ENCODE measurements at places on chromosomes 12 and 14.

- peak; percentile 67 for DNase-seq
Observed at GRCh38 chr12:76455582-76456345, 103.8 kb downstream of the OSBPL8 start.

DNA sequence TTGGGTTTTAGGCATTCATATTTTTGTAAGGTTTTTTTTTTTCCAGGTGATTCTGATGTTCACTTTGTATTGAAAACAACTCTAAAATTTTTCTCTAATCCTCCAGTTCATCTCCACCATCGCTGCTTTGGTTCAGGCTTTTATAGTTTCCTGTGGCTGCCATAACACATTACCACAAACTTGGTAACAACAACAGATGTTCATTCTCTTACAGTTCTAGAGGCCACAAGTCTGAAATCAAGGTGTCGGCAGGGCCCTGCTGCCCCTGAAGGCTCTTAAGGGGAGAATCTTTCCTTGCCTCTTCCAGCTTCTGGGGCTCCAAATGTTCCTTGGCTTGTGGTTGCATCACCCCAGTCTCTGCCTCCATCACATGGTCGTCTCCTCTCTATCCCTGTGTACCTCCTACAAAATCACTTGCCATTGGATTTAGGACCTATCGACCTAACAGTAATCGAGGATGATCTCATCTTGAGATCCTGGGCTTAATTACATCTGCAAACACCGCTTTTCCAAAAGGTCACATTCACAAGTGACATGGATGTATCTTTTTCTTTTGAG is 55.2 kb downstream of the PELI2 start:
- DNase-seq = no peak

- no peak for DNase-seq
Observed at GRCh38 chr14:75859746-75860145, 122.0 kb downstream of the TGFB3 start.

DNA sequence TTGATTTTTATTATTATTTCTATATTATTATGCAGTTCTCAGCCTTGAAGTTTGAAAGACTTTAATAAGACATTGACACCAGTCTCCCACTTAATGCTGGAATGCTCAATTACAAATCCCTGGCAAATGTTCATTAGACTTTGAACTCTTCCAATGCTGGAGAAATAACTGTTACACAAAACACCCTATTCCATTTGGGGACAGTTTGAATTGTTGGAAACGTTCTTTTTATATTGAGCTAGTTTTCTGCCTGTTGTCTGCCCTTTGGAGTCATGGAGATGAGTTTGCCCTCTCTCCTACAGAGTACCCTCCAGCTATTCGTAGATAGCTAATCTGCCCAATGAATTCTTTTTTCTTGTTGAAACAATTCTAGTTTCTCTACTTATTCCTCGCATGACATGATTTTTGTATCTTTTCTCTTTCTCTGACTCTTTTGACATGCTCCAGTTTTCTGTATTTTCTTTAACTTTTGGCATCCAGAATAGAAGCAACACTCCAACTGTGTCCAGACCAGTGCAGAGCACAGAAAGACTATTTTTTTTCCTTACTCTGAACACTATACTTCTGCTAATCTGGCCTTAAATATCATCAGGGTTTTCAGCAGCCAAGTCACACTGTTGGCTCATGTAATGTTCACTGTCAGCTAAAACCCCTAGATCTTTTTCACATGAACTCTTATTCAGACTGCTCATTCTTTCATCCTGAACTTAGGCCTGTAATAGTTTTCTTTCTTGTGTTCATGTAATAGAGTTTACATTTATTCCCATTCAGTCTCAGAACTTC is 379.3 kb downstream of the RAD51B start:
- DNase-seq = no peak

DNA sequence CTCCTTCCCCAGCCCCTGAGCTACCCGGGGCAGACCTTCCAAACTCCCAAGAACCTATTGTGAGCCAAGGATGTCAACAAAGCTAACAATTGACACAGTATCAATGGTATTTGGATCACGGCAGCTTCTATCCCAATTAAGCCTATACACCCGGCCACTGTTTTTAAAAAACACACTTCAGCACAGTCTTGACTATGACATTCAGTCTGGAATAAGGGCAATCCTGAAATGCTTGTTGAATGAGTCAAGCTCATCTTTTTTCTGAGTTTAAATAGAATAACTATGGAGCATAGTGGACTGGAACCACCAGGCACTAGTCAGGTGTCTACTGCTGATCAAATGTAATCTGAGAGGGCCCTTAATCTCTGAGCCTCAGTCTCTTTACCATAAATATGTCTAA is 5.7 kb downstream of the DENND5B start:
- DNase-seq = no peak

DNA sequence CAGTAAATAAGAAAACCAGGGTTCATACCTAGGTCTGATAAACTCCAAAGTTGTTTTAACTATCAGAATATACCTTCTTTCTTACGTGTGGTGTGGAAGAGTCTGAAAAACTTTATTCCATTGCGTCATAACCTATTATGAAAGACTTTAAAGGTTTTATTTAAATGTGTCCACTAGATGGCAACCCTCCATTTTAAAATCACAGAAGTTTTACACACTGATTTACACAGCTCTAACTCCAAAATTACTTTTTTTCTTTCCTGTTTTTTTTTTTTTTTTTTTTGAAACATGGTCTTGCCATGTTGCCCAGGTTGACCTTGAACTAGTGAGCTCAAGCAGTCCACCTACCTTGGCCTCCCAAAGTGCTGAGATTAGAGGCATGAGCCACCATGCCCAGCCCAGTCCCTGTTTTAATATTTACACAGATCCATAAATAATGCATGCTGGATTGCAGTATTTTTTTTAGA is 17.3 kb upstream of the TMPRSS12 start:
- DNase-seq = no peak

DNA sequence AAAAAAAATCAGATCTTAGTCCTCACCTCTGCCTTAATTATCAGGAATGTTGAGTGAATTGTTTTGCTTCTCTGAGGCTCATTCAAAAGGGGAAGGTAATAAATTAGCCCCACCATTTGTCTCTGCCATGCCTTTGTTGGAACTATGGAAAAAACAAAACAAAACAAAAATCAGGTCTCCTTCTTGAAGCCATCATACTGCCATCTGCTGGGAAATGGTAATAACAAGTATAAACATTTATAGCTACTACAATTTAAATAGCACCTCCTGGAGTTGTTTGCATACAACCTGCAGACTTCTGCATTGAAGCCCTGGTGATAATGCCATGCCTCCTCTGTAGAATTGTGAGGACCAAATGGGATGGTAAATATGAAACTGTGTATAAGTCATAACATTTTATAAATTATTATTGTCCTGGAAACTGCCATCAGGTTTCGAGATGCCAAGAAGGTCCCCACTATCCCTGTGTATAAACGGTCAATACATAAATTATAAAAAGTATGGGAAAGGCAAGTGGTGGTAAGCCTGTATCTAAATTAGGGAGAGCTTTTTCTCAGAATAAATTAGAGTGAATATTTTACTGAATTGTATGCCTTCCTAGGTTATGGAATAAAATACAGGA is 87.2 kb upstream of the FGD4 start:
- DNase-seq = no peak

- no peak for DNase-seq
Observed at GRCh38 chr12:87661786-87662377, 367.3 kb downstream of the C12orf50 start.

- no peak for DNase-seq
Observed at GRCh38 chr14:92955381-92955780, 32.4 kb downstream of the CHGA start.

GRCh38 chr12:124853781-124854636 is 9.7 kb downstream of the SCARB1 start:
- DNase-seq = no peak

DNA sequence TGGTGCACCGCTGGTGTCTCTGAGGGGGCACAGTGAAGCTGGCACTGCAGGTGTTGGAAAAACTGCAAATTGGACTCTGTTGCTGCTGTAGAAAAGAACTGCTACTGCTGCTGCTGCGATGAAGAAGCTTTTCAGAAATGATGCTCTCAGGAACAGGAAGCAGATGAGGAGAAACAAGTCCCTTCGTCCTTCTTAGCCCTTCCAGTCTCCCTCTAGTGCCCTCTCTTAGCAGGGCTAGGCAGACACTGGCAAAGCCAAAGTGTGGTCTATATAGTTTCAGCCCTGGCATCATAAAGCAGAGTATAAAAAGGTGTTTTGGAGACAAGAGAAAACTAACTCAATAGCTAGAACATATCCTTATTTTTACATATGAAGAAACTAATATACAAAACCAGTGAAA is 174.5 kb downstream of the MYRFL start:
- no peak for DNase-seq

DNA sequence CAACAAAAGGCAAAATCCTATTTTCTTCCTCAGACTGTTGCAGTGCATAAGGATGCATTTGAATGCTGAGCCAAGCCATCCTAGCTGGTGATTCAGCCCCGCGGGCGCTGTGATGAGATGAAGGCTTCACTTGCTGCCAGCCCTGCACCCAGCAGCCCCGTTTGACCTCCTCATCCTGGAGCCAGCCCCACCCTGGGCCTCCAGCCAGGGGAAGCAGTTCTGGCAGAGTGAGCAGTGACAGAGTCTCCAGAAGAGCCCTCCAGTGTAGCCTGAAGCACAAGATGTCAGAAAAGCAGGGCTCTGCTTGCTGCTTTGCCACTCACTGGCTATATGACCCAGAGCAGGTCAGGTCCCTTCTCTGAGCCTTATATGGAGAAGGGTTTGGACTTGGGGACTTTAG is 96.2 kb upstream of the HSPB8 start:
- no peak for DNase-seq

DNA sequence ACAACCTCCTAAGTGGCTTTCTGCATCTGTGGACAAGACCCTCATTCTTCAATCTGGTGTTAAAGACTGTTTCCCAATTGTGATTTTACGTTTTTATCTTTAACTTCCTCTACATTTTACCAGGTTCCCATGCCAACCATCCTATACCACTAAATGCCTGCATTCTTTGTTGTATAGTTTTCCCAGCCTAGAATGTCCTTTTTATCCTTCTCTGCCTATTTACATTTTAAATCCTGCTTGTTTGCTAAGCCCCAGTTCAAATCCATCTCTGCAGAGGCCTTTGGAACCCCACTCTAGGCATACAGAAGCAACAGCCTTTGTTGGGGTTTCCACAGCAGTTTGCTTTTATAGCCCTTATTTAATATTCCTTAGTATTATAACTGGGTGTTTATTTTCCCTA is 325.1 kb upstream of the DDHD1 start:
- DNase-seq = no peak
